Activated CD4-positive, alpha-beta memory T cell treated with anti-CD3 and anti-CD28 coated beads for 36 hours (primary cell): ENCODE measurements at places on chromosomes 3 and 15. TPM values are rescaled to one million over a fixed set of nuclear protein-coding genes. Genes with fewer than 3 reads are reported as not detected.
A peak's percentile ranks its signal among the peaks of the same experiment; 100 is the strongest.

DNA sequence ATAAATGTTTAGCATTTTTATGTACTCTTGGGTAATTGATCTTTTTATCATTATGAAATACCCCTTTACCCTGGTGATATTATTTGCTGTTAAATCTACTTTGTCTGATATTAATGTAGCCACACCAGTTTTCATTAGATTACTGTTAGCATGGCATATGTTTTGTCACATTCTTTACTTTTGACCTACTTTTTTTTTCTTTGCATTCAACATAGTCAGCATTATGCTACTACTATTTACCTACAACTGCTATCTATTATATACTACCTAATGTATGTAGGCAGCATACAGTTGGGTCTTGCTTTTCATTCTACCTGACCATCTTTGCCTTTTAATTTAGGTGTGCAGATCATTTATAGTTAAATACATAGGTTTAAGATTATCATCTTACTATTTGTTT is 1429.6 kb upstream of the ALCAM start:
- DNase-seq: no peak

DNA sequence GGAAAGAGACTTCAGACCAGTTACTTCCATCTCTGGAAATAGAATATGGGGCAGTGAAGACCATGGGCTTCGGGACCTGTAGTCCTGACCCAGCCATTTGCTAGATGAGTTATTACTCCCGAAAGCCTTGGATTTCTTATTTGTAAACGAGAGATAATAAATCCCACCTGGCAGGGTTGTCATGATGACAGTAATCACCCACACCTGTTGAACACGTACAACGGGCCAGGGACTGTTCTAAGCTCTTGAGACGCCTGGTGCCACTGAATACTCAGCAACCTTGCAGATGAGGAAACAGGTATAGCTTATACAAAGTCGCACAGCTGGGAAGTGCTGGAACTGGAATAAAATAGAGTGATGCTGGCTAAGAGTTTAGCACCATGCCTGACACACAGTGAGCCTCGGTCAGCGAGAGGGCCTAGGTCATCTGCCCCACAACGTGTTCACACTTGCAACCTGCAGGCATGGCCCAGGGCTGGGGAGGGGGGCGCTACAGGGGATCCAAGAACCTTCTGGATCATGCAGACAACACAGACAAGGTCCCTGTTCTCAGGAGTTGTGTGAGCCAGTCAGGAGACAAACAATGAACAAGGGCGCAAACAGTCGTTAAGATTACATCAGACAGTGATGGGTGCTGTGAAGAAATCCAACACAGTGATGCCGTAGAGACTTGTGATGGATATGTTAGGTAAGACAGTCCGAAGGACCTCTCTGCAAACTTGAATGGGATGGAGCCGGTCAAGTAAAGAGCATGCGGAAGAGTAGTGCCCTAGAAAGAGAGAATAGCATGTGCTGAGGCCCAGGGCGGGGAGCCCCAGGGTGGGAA is 89.2 kb downstream of the CORO2B start:
- DNase-seq: no peak

DNA sequence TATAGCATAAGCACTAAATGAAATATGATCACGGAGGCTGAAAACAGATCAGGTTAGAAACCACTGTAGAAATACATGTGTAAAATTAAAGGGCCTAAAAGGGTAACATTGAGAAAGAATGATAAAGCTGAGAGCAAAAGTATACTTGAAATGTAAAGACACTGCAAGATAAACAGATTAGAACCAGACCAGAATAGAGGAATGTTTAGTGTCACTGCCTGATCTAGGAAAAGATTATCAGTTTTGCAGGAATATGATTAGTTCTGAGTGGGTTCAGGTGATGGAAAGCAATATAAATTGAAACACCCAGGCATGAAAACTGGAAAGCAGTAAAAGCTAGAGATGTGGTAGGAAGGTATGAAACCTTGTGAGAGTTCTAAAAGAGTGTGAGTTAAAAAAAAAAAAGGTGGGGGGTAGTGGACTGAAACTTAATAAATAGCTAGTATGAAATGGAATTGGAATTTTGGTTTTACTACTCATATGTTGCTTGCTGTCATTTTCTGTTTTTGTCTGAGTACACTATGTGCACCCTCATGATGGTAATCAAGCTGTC is 16.0 kb upstream of the C3orf38 start:
- no peak for DNase-seq

DNA sequence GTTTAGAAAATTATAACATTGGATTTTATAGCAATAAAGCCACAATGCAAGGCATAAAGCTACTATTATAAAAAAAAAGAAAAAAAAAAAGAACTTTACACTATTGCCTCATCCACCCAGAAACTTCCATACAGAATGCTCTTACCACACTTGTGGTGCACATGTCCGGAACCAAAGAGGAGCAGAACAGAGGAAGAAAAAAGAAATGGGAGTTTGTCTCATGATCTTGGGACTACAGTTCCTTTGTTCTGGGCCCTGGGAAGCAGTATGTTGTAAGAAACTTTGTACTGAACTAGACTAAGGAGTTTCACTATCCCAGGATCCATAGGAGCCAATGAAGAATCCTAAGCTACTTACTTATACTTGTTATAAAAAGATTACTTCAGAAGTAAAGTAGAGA is 36.1 kb downstream of the FMN1 start:
- no peak for DNase-seq

GRCh38 chr3:184578822-184579221 is 17.2 kb downstream of the EPHB3 start:
- DNase-seq: no peak

- peak; percentile 56 for DNase-seq
Measured at GRCh38 chr15:75606711-75607699, 18.5 kb downstream of the SNUPN start.

- no peak for DNase-seq
Measured at GRCh38 chr3:72798552-72799195, 49.6 kb downstream of the SHQ1 start.

- DNase-seq: peak; percentile 61
Measured at GRCh38 chr15:28086175-28086703, 12.9 kb downstream of the OCA2 start.

GRCh38 chr3:3739330-3740060 is 59.7 kb upstream of the LRRN1 start:
- no peak for DNase-seq

DNA sequence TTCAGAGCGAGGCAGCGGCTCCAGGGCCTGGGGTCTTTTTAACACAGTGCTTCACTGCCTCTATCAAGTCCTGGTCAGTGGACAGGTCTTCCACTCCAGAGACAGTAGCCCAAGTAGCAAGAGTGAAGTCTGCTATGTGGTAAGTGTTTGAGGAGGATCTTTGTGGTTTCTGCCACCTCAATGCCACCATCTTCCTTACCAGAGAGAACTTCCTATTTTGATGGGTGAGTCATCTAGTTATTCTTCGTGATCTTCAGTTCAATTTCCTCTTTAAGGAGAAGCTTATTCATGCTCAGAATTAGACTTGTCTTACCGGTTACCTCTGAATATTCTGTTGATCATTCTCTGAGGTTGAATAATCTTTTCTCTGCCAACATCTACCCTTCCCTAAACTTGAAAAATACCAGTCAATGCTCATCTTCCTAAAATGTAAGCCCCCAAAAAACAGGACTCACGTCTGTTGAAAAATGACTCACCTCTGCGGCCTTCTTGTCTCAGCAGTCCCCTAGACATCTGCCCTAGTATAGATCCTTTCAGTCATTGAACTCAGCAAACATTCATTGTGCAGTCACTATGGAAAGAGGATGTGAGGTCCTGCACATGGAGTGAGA is 32.2 kb upstream of the BCL6 start:
- peak; percentile 72 for DNase-seq

- DNase-seq: no peak
Measured at GRCh38 chr3:88076712-88077111, 17.7 kb downstream of the ZNF654 start.

- peak; percentile 66 for DNase-seq
Measured at GRCh38 chr3:33006081-33006480, 54.6 kb downstream of the CCR4 start.

DNA sequence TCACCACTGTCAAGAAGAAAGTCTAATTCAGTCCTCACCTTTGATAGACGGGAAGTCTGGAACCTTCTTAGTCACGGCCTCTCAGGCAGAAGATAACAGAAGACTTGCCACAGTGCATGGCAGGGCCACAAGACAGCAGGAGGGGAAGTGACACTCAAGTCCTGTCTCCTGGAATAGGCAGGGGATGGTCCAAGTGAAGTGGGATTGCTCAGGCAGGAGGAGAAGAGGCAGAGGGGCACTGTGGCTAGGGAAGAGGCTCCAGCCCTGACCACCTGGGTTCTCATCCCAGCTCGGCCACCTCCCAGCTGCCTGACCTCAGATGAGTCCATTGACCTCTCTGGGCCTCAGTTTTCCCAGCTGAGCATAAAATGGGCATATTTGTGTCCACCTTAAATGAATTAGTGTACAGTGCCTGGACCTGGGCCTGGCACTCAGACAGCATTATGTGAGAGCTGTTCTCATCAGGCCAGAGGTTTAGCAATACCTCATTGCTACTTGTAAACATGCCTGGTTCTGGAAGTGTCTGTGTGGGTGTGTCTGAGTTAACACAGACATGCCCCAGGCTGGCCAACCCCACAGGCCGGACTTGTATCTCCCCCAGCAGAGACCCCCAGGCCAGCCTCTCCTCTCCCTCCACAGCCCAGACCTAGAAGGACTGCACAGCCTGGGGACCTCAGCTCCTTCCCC is 11.5 kb upstream of the PCSK6 start:
- DNase-seq: no peak

DNA sequence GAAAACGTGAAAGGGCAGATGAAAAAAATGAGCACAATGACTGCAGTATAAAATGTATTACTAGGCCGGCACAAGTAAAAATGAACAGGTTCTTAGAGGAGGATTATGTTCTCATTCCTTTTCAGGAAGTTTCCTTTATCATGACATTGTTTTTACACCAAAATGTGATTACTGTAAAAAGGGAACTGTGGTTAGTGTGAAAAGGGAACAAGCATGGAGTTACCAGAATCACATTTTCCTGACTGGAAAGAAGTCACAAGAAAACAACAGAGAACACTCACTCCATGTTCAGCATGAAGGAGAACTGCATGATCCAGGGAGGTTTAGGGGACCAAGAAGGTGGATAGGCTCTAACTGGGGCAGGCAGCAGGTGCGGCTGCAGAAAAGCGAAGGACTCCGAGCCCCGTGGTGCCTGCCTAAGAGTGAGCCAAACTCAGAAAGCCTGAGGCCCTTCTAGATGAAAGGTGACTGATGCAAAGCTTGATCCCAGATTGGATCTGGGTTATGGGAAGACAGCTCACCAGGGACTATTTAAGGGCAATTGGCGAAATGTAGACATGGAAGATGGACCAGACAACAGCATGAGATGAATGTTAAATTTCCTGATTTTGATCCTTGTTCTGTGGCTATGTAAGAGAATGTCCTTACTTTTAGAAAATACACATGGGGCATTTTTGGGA is 77.3 kb downstream of the CCR1 start:
- no peak for DNase-seq

DNA sequence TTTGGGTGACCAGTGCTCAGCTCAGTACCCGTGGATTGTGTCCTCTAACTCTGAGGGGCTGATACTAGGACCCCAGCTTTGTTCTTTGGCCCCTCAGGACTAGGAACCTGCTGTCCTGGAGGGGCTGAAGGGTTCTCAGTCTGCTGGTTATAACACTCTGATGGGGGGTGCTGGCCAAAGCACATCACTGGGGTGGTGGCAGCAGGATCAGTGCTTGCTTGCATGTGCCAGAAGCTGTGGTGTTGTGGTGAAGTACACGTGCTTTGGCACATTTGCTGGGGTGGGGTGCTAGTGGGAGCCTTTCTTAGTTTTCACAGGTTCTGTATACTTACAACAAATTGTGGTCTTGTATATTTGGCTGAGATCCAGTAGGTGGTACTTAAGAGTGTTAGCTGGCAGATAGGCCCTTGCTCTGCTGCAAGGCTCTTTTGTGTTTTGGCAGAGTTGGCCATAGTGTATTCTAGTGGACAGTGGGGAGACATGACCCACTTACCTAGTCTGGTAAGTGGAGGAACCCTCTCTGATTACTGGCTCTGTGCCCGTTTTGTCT is 344.3 kb downstream of the EDEM1 start:
- DNase-seq: no peak

Gene ZPLD1
- not detected for total RNA-seq

Gene PSTPIP1
- 155 TPM for total RNA-seq

Gene STAB1
- 0.14 TPM for total RNA-seq

Gene RBM5
- total RNA-seq: 107 TPM

Gene AADACL2
- not detected for total RNA-seq

Gene GOLGA8S
- total RNA-seq: not detected

Gene FOXL2
- total RNA-seq: not detected

Gene NRROS
- total RNA-seq: 25.3 TPM

Gene NTRK3
- total RNA-seq: 0.78 TPM

Gene CPLX3
- total RNA-seq: not detected

Gene LYZL4
- not detected for total RNA-seq
